Naive thymus-derived CD4-positive, alpha-beta T cell (primary cell): ENCODE measurements at places on chromosomes 11 and 22.

GRCh38 chr11:112620621-112621394 lies 340.4 kb upstream of the NCAM1 start:
- no peak for DNase-seq

- peak; percentile 89 for DNase-seq
These were observed 6.9 kb downstream of the CDC42EP1 start for GRCh38 chr22:37566903-37567798.

DNA sequence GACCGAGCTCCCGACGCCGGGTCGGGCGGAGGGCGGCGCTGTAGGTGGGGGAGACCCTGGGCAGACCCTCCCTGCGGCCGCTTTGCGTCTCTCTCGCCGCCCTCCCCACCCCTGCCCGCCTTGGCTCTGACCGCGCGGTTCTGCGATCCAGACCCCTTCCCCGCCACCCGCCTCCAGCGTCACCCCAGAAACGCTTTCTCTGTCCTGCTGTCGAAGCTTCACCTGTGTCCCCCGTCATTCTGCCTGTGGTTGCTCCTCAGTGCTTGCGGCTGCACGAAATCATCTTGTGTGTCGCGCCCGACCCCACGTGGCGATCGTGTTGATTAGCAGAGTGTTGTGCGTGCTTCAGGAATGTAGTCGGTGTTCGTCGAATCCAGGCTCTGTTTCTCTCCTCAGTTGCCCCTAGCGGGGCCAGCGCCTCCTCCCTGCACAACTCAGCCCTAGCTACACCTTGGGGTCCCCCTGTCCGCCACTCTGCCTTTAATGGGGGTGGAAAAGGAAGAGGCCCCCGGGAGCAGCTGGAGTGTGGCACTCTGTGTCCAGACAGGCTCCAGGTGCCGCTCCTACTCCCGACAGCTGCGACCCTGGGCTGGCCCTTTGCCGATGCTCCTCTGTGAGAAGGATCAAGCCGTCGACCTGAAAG lies 851 bp downstream of the PTDSS2 start:
- peak; percentile 84 for DNase-seq

- no peak for DNase-seq
These were observed 3.0 kb downstream of the TTC12 start for GRCh38 chr11:113317339-113317738.

GRCh38 chr22:44676441-44677352 lies 25.3 kb upstream of the PRR5 start:
- no peak for DNase-seq

DNA sequence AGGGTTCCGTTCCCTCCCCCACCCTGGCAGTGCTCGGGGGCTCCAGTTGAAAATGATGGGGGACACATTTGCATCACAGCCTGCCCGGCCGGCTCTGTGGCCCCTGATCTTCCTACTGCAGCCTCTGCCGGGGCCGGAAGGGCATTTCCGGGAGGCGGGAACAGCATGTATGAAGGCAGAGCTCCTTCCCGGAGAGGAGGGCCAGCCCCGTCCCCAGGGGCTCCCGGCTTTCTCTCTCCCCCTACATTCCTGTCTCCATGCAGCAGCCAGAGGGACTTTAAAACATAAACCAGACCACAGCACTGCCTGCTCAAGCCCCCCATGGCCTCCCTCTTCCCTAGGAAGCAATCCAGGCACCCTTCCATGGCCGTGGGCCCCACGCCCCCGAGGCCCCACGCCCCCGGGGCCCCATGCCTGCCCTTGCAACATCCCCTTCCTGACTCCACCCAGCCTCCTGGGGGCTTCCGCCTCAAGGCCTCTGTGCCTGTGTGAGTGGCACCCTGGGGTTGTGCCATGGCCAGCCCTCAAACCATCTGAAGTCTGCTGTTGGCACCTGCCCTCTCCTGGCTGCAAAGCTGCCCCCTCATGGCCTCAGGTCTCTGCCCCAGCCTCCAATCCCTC lies 73.1 kb downstream of the CDKN1C start:
- DNase-seq: no peak

GRCh38 chr11:99535406-99535805 lies 514.7 kb downstream of the CNTN5 start:
- DNase-seq: no peak

DNA sequence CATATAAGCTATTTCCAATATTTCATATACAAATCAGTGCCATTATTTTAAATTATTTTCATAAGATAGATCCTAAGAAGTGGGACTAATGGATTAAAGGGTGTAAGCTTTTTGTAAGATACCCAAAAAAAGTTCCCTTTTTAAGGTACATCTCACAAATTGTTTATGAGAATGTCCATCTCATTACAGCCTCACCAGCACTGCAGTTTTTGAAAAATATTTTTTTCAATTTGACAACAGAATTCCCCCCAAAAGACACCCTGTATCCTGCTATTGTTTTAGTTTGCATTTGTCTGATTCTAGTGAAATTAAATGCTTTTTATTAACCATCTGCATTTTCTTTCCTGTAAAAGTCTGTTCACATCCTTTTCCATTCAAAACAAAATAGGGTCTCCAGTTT lies 69.0 kb downstream of the TIMP3 start:
- DNase-seq: no peak

GRCh38 chr11:29093416-29094120 lies 923.3 kb downstream of the KCNA4 start:
- no peak for DNase-seq

DNA sequence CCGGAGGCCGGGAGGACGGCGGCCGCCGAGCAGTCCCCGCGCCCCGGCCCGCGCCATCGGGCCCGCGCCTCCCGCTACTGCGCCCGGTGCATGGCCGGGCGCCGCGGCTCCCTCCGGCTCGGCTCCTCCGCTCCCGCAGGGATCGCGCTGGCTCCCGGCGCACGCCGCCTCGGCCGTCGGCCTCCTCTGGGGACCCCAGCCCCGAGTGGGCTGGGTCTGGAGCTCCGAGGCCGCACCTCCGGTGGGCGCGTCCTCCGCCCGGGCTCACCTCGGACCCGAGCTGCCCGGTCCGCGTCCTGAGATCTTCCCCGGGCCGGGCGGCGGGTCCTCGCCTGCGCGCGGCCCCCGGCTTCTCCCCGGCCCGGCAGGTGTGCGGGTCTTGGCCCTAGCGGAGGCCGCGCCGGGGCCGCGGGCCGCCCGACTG lies 251 bp downstream of the SHISA8 start:
- DNase-seq: no peak

GRCh38 chr22:24474221-24474620 lies 20.9 kb upstream of the UPB1 start:
- DNase-seq: no peak

DNA sequence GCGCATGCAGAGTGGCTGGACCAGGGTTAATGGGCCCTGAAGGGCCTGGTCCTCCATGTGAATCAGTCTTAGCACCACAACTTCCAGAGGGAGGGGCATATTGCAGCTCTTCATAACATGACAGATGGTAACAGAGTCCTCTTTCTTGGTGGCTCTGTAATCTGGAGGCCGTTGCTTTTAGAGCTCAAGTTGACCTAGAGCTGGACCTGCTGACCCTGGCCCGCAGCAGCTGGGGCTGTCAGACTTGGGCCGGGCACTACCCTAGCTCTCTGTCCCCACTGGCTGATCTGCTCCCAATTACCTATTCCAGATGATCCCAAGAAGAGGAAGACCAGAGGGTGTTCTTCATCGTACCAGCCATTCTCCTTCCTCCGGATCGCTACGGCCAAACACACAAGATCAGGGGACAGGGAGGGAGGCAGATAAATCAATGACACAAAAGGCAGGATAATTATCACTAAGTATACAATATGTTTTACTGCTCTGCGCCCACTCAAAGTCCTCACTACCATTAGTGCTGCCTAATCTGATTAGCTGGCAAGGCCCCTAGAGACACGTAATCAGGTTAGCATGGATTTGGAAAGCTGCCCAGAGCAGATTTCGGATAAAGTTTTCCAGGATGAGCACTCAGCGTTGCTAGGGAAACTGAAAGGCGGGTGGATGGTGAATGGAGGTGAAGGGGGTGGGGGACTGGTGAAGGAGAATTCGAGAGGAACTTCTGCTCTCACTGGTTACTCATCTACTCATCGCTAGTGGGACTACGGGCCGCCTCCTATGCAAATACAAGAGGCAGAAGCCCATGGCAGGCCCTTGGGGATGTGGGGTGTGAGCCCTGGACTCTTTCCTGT lies 64.5 kb upstream of the PHOX2A start:
- no peak for DNase-seq

GRCh38 chr11:114367244-114367957 lies 32.9 kb downstream of the C11orf71 start:
- DNase-seq: no peak

GRCh38 chr11:127194521-127194920 lies 194.0 kb upstream of the KIRREL3 start:
- DNase-seq: no peak

GRCh38 chr22:37976547-37976946 lies 7.8 kb downstream of the SOX10 start:
- DNase-seq: no peak

- no peak for DNase-seq
These were observed 22.3 kb downstream of the DHCR7 start for GRCh38 chr11:71425860-71426259.

- DNase-seq: no peak
These were observed 1.8 kb upstream of the GDPD4 start for GRCh38 chr11:77303328-77303727.

- DNase-seq: no peak
These were observed 18.4 kb downstream of the ZMAT5 start for GRCh38 chr22:29748248-29748893.

DNA sequence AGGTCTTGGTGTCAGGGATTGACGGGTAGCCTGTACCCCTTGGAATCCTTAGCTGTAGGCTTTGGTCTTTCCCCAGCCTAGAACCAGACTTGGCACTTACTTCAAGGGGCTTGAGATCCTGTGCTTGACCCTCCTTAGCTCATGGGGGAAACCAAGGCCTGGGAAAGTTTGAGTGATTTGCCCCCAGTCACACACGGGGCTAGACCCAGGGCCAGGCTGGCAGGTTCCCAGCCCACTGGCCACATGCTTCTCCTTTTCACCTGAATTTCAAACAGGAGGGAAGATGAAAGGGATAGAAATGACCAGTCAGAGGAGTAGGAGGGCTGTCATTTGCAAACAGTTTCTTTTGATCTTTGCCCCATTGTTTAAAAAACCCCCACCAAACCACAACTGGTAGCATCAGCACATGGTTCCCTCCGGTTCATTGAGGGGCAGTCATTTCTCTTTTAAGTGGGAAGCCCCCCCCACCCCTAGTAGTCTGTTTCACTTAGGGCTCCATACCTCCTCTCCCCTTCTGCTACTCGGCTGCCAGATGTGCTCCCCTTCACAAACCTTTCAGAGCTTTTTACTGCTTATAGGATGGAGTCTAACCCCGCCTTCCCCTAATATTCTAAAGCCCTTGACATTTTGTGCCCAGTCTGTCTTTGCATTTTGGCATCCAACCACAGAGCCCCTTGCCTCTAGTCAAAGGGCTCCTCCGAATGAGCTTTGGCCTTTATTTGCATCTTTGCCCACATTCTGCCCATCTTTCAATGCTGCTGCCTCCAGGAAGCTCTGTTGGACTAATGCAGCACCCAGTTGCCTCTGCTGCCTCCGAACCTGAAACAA lies 37.6 kb downstream of the ZNRF3 start:
- no peak for DNase-seq

GRCh38 chr11:7611411-7611810 lies 61.9 kb downstream of the CYB5R2 start:
- no peak for DNase-seq

DNA sequence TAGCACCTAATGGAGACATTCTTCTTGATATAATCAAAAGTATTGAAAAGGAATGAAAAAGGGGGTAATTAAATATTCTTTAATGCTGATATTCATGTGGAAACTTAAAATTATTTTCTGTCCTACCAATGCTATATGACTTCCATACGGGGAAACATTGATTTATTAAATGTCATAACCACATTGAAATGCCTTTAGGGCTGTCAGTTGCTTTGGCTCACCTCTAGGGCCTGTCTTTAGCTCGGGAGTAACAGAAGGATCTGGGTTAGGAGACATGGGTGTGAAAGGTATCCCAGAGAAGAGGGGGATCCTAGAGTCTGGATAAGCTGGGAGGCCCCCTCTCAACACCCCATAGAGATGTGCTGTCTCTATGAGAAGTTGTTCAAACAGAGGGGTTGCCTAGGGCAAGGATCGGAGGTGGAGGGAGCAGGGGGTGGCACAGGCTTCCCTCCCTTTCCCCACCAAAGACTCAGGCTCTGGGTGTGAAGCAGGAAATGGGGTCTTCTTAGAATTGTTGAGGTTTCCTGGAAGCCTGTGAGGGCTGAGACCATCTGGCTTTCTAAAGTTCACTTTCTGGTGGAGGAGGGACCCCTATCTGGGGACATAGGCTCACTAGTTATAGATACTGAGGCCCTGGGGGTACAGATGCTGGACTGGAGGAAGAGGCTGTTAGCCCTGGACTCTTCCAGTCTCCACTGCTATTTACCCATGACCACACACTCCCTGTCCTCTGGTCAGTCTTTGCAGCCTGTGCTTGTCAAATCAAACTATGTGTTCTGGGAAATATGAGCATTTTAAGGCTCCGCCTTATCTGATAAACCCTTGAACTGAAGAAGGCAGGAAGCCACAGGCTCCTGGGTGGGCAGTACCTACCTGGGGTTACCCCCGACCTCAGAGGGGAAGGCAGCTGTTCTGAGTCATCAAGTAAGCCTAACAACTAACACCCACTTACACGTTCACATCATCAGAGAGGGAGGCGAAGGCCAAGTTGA lies 55.8 kb upstream of the RRAS2 start:
- peak; percentile 22 for DNase-seq

DNA sequence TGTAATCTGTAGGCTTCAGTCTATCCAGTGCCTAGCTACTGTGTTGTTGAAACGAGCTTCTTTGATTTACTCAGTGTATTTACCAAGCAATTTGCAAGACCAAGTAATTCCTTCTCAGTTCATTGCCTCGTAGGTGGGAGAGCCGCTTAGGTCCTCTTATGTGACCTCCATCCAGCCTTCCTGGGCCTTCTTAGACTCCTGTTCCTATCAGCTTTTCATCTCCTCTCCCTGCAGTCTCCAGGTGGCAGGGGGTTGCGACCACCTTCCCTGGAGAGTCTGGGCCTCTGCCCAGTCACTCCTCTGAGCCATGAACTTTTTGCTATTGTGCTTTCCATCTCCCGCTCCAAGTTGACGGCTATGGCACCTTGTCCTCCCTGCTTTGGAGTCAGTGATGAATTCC lies 251.8 kb downstream of the KIRREL3 start:
- DNase-seq: no peak

GRCh38 chr11:70146299-70146698 lies 56.8 kb upstream of the FADD start:
- DNase-seq: no peak

GRCh38 chr22:44753189-44754042 lies 1.0 kb downstream of the ARHGAP8 start:
- no peak for DNase-seq

DNA sequence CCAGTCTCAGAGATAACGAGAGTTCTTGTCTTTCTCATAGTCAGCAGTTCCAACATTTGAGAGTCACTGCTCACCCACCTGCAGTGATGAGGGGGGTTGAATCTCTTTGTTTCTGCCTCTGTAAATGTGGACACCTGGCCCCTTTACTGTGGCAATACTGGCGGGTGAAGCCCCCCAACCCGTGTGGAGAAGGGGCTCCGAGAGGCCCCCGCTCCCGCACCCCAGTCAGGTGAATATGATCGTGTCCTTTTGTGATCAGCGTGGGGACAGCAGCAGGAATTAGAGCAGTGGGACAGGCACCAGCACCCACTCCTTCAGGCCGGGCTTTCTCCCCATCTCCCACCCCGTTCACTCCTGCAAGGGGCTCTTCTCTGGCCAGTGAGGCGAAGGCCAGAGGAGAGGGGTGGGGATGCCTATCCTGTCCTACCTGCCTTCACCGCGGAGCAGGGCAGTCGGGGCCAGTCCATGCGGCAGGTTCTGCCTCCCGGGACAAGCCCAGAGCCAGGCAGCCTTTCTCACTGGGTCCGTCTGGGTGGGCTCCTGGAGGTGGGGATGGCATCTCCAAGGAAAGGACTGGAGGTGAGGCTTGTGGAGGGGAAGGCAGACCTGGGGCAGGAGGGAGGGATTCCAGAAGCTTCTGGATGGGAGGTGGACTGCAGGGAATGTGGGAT lies 12.7 kb upstream of the CELSR1 start:
- no peak for DNase-seq
